ENCODE measurements at places on chromosomes 5 and 9.

DNA sequence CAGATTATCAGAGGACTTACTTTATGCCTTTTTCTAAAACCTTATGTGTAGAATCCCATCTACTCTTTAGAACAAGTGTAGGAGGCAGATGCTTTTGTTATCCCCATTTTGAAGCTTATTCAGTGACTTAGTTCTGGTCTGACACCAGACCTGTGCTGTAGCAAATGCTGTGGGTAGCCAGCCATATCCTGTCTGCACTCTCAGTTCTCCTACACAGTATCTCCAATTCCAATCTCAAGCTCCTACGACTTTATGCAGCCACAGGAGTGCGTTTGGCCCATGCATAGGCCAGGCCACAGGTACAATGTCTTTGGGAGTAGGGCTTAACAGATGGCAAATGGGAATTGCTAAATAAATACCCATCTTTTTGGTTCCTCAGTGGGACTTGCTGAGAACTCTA lies 292.6 kb downstream of the MCTP1 start:
- DNase-seq = no peak

GRCh38 chr5:95915999-95916686 lies 45.5 kb downstream of the ELL2 start:
- no peak for DNase-seq

DNA sequence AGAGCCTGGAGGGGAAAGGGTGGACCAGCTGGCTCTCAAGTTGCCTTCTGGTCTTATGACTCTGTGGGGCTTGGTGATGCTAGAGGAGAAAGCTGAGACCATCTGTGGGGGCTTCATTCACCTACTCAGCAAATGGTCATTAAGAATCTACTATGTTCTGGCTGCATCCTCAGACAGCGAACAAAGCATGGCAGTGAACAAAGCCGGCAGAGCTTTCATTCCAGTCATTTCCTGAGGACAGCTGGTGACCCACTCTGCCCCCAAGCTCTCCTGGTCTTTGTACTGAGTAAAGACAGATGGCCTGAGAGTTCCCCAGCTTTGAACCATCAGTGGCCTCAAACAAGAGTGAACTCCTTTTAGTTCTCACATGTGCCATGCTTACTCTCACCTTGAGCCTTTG lies 48.0 kb downstream of the FGF1 start:
- DNase-seq = no peak

DNA sequence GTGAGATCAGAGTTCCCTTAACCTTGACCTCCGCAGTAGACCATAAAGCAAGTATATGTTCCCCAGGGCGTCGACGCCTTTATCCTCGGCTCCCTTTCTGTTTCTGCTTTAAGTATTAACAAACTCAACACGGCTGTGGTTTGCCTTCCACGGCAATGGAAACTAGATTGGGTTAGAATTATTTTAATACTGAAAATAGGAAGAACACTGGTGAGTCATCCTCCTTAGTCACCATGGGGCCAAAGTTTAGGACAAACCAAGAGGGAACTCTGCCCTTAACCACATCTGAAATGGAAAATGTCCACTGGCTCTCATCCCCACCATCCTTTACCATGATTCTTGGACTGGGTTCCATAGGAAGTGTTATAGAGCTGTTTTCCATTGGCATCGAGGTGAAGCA lies 386.1 kb downstream of the ACTL7B start:
- no peak for DNase-seq

DNA sequence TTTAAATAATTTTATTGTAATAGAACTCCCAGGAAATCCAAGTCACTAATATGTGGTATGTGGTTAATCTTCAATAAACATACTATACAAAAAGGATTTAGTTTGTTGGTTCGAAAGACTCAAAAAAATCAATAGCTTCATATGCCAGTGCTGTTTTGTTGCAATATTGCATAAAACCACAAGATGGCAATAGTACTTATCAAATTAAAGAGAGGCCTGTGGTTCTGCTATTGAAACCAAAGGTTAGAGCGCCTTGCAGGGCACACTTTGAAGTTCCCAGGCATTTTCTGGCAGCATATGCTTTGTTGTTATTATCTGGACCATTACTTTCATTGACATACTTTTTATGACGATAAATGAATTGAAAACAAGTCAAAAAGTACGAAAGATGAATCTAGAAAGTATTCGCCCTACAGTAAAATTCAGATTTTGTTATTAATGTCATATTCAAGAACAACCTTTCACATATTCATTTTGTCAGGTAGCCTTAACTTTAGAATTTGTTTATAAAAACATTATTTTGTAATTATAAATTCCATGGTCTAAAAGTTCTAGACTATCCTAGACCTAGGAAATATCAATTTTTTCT lies 316.3 kb downstream of the MCTP1 start:
- DNase-seq = peak; percentile 16

GRCh38 chr5:154403776-154404387 lies 41.9 kb upstream of the SAP30L start:
- no peak for DNase-seq

DNA sequence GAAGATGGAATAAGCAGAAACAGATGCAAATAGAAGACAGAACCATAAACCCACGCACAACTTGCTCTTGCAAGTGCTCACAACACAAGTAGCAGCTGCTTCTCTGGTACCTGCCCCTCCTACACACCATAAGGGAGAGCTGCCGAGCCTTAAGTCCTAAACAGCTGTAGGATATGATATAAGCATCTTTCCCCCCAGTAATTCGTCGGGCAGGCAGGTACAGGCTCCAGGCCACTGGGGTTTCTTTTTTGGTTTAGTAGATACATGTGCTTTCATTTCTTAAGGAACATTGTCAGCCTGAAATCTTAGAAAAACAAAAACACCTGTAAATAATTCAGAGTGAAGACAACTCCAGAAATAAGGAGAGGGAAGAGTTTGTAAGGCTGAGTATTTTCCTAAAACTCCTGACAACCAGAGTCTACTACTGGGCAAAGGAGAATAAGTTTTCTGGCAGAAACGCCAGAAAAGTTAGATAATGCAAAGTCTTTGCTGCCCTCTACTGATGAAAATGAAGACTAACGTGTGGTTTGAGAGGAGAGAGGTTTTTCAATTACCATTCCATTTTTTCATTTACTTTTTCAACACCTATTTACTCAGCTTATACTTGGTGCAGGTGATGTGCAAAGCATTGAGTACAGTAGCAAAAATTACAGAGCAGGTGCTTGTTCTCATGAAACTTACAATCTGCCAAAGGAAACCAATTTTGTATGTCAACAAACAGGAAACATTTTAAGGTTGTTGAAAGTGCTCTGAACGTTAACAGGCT lies 20.1 kb upstream of the TCERG1 start:
- DNase-seq = peak; percentile 14

DNA sequence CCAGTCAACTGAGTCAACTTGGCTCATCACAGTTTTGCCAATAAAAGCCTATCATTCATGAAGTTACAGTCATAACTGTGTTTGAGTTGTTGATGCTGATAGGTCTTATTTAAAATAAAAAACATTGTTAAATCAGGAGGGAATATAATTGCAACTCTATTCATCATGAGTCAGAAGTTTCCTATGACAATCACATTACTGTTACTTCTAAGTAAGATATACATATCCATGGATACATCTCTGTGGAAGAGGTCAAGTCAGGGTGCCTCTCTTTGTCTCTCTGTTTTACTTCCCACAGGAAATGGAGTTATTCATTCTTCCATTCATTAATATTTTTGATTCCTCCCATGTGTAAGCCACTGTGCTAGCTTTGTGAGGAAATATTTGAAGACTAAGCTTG lies 2015.4 kb upstream of the WWC1 start:
- no peak for DNase-seq

DNA sequence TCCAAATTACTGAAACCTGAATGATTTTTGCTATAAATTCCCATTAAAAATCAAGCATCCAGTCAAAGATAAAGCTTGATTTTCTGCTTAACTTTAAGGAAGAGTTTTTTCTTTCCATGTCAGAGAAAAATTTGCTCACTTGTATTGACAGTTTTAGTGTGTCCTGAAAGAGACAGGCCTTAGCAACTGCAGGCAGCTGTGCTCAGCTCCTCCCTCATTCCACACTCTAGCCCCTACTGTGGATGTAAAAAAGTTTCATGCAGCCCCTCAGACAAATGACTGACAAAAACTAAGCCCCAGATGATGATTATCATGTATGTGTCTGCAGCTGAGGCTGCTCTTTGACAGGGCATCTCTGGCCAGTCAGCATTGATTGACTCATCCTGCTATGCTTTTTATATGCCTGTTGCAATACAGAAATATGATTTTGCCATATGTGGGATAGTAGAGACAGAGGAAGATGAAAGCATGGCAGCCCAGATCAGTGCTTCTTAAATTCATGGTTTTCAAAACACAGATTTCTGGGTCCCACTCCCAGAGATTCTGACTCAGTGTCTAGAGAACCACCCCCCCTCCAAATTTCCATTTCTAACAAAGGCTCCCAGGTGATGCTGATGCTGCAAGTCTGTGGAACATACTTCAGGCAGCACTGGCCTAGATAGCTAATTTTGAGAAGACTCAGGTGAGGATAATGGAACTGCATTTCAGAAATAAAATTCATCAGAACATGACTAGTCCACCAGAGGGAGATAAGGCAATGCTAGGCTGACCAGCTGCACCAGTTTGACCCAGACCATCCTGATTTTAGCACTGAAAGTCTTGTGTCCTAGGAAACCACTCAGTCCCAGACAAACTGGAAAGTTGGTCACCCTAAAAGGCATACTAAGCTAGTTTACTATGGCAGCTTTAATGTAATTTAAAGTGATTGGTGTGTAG lies 298.7 kb upstream of the KCNN2 start:
- no peak for DNase-seq

DNA sequence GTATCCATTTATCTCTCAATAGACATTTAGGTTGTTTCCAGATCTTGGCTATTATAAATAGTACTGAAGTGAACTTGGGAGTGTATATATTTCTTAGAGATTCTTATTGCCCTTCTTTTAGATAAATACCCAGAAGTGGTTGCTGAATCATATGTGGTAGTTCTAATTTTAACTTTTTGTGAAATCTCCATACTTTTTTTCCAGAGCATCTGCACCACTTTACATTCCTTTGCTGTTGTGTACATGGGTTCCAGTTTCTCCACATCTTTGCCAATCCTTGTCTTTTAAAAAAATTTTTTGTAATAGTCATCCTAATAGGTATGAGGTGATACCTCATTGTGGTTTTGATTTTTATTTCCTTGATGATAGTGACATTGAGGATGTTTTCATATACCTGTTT lies 303.7 kb downstream of the CCDC171 start:
- no peak for DNase-seq

- DNase-seq = no peak
Measured at GRCh38 chr5:167643631-167644280, 647.7 kb upstream of the WWC1 start.

DNA sequence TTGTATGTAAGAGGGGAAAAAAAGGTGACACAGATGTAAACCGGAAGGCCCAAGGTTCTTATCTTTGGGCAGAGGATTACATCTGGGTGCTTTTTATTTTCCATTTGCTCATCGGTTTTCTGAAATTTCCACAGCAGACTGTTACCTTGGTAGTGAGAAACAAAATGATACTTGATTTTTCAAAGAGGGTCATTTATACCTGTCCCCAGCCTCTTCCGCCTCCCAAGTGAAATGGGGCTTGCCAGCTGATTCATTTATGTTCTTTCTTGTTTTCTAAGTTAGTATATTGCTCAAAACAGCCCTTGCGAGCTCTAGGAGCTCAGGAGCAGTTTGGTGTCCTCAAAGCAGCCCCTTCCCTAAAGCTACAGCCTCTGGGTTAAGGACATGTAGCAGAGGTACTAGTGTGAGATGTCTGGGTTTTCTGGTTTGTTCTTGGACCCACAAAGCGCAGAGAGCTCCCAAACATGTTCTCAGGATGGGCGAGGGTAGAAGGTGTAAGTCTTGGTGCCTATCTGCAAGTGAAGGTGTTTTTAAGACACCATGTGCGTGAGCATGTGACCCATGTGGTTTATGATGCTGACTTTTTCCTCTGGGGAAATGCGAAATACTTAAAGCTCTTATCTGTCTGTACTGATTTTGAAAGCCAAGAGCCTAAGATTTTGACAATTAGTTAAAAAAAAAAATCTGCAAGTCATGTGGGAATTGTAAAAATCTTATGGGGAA lies 38.3 kb downstream of the DAPK1 start:
- no peak for DNase-seq

- DNase-seq = peak; percentile 75
Measured at GRCh38 chr5:1130218-1130946, 18.5 kb upstream of the SLC12A7 start.

- no peak for DNase-seq
Measured at GRCh38 chr9:132216861-132217619, 55.2 kb downstream of the NTNG2 start.

- no peak for DNase-seq
Measured at GRCh38 chr9:134984372-134985265, 66.9 kb upstream of the FCN1 start.

DNA sequence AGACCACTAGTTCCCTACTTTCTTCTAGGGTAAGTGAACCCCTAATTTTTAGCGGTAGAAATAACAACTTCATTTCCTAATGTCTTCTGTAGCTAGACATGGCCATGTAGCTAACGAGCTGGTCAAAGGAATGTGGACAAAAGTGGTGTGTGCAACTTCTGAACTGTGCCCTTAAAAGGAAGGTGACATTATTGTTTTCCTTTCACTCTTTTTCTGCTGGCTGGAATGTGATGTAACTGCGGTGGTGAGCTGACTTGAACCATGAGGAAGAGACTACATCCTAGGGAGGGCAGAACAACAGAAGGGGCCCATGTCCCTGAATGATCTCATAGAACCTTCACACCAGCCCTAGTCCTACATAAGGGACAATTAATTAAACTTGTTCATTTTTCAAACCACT lies 1.3 kb upstream of the SNX2 start:
- DNase-seq = no peak

- DNase-seq = no peak
Measured at GRCh38 chr5:11180890-11181289, 419.9 kb upstream of the DAP start.

DNA sequence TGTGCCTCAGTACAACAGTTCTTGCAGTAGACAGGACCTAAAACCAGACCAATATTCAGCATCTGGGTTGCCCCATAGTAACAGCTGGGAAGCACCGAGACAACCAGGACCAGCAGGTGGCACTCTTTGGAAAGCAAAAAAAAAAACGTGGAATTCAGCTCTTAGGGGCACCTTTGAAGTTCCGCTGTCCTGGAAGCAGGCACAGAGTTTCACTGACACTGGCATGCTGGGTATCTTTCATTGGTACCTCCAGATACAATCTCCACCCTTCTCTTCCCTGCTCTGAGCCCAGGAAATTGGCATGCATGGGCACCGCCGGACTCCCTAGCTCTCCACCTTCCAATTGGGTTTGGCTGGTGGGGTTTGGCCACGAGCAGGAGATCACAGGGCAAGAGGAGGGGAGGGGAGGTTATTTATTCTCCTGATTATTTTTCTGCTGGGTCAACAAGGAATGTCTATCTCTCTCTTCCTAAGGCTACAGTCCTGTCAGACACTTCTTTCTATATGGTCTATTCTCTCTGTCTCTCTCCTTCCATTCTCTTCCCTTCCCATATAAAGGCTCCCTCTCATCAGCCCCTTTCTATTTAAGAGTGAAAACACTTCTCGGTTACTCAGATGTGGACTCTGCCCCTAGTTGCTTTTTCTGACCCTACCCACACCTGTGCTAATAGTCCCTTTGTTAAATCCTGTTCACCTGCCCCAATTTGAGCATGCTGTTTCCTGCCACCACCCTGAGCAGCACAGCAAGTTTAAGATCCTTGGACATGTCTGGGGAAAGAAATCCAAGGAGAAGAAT lies 1.9 kb upstream of the IDNK start:
- peak; percentile 41 for DNase-seq
